ENCODE measurements at places on chromosomes 5 and 9.

DNA sequence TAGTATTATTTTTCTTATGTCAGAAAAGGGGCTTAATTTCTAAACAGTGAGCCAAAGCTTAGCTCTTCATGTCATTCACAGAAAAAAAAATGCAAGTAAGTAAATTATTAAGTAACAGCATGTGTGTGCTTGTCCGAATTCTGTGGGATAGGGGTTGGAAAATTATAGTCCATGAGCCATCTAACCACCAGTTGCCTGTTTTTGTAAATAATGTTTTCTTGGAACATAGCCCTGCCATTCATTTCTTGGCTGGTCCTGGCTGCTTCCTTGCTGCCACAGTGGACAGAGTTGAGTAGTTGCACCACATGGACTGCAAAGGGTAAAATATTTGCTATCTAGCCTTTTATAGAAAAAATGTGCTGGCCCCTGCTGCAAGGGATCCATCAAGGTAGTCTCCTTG is 513.7 kb upstream of the WWC1 start:
- DNase-seq, result no peak

DNA sequence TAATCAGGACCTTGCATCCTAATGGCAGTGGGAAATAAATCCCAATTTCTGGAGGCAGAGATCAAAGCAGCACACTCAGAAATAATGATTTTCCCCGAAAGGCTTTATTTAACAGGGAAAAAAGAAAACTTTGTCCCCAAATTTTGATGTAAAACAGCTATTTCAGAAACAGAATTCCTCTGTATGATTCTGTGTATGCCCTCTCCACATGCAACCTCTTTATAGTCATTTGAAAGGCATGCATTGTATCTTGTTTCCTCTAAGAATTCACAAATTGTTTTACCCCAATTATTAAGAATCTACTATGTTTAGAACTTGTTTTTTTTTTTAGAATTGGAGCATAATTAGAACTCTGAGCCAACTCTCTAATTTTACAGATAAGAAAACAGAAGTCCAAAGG is 2.7 kb upstream of the PTAR1 start:
- no peak for DNase-seq

GRCh38 chr9:68454579-68455334 is 85.9 kb downstream of the TMEM252 start:
- no peak for DNase-seq

GRCh38 chr5:61306531-61307131 is 25.4 kb upstream of the ZSWIM6 start:
- no peak for DNase-seq

GRCh38 chr9:38311382-38312270 is 80.9 kb upstream of the ALDH1B1 start:
- no peak for DNase-seq

GRCh38 chr5:61463596-61463995 is 131.5 kb downstream of the ZSWIM6 start:
- no peak for DNase-seq

GRCh38 chr5:84585218-84585617 is 200.5 kb upstream of the EDIL3 start:
- no peak for DNase-seq

DNA sequence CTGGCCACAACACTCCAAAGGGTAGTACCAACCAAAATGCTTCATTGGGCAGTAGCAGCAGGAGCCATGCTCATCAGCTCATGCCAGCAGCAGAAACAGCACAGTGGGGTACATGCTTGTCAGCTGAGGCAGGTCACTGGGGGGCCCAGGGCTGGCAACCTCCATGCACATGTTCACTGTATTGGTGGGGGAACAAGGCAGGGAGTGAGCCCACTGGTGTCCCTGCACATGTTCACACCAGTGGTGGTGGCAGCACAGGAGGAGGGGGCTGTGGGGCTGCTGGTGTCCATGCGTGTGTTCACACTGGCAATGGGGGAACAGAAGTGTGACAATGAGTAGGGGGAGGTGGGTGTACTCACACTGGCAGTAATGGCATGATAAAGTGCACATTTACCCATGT is 254.3 kb upstream of the KIF2A start:
- no peak for DNase-seq

DNA sequence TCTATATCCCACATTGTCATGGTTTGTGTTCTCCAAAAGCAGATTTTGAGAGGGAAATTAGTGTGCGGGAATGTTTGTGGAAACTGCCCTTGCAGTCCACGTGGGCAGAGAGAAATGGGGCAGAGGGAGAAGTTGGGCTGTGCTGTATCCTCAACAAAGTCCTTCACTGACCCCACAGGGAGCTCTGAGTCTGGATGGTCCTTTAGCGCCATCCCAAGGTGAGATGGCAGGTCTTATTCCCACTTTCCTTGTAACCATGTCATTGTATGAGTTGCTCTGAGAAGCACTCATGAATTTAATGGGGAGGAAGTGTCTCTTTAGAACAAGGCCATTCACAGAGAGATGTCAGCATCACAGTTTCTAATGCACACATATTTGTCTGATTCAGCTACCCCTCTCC is 127.1 kb downstream of the ANKRD18B start:
- no peak for DNase-seq

GRCh38 chr9:105887679-105888078 is 193.3 kb downstream of the TMEM38B start:
- no peak for DNase-seq

- DNase-seq, result no peak
Measured at GRCh38 chr5:18051953-18052352, 417.7 kb downstream of the TAF11L14 start.

DNA sequence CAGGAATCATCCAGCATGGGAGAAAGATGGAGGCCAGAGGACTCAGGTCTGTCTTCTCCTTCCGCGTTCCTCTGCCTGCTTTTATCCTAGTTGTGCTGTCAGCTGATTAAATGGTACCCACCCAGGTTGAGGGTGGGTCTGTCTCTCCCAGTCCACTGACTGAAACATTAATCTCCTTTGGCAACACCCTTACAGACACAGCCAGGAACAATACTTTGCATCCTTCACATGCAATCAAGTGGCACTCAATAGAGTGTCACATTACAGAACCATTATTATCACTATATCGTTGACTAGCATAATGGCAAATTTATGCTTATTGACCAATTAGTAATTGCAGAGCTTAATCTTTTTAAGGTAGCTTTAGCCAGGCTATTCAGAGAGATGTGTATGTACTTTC is 64.8 kb downstream of the UNC13B start:
- no peak for DNase-seq

DNA sequence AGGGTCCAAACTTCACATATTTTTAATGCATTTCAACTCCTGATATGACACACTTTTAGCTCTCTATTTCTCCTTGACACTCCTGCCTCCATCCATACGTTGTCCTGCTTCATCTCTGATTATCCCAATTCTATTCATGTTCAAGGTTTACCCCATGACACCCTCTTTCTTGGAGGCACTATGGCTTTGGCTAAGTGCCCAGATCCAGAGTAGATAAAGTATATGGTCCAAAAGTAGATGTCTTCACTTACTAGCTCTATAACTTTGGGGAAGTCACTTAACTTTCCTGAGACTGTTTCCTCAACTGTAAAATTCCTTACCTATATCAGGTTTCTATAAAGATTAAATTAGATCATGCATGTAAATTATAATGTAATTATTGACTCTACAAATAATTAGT is 36.1 kb downstream of the SLC22A5 start:
- DNase-seq, result no peak

DNA sequence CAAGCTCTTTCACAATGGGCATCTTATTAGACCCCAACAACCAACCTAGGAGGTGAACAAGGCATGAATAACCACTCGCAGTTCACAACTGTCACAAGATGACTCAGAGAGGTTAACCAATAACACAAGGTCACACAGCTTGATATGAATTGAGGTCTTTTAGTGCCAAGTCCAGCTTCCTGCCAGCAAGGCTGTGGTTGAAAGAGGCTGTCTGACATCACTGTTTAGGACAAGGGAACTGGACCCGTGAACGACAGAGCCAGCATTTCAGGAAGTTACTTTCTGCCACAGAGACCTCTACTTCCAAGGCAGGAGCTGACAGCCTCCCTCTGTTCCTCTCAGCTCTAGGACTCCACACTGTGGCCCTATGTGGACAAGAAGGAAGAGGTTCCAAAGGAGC is 53.4 kb upstream of the ALDH1B1 start:
- DNase-seq, result no peak

- no peak for DNase-seq
Measured at GRCh38 chr9:15867988-15868387, 315.1 kb downstream of the CCDC171 start.

DNA sequence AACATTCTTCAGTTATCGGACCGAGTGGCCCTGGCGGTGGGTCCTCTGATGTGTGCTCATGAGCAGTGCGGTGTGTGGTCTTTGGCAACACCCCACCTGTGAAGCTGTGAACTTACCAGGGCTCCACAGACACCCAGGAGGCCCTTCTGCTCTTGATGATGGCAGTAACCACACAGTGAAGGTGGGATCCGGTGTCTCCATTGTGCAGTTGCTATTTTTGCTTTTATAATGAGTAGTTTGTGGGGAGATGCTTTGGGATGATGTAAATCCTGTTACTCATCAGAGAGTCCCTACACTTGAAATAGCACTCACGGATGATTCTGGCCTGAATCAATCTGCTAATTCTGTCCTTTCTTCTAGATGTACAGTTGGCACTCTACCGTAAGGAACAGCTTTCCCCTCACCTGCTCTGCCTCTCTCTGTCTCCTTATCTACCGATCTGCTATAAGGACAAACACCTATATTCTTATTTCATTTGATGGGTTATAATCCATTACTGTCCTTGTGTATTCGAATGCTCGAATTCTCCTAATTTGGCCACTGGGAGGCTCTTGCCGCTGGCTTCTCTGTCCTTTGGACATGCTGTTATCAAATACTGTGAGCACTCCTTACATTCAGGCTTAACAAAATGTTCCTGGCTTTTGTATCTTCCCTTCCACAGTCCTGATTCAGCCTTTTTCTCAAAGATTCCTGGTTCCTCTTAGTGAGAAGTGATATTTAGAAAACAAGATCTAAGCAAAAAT is 20.2 kb downstream of the ATPSCKMT start:
- DNase-seq, result no peak

- no peak for DNase-seq
Measured at GRCh38 chr5:74257645-74258313, 382.7 kb downstream of the ENC1 start.

DNA sequence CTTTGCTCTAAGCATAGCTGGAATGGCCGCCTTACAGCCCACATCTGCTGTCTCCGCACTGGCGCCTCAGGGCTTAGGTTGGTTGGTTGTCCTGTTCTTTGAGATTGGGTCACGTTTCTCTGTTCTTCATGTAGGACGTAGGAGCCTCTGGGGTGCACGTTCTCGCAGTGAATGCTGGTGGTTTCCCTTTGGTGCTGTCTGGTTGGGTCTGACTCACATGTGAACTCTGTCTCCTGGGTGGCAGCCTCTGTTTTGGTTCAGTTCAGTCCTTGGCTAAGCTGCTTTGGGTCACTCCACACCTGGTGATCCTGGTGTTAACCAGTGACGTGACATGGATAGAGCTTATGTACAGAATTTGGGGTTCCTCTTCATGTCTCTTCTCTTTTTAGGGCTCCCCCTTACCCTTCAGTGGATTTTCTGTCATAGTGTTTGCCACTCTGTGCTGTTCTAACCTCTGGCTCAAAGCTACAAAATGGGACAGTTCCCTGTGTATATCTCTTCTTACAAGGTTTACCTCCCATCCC is 12.6 kb upstream of the LPCAT1 start:
- DNase-seq, result no peak

DNA sequence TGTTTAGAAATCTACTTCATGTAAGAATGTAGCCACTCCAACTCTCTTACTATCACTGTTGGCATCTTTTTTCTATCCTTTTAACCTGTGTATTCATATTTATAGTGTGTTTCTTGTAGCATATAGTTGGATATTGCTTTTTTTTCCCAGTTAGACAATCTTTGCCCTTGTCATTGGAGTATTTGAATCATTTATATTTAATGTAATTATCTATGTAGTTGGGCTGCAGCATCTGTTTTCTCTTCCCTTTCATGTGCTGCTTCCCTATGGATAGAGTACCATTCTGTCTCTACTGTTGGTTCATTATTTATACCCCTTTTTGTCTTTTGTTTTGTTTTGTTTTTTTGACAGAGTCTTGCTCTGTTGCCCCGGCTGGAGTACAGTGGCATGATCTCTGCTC is 45.2 kb upstream of the PPP2CA start:
- DNase-seq, result no peak

DNA sequence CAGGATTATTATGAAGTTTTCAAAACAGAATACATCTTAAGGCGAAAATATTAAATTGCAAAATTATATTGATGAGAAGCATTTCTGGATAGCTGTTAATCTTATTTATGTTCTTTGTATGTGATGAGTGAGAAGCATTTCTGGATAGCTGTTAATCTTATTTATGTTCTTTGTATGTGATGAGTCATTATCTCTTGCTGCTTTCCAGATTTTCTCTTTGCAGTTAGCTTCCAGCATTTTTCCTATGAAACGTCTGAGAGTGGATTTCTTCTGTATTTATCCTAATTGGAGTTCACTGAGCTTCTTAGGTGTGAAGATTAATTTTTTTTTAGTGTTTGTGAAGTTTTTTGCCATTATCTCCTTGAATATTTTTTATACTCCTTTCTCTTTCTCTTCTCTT is 8.2 kb downstream of the TMEM232 start:
- no peak for DNase-seq

GRCh38 chr5:68290260-68290674 is 74.7 kb downstream of the PIK3R1 start:
- peak; percentile 21 for DNase-seq

- no peak for DNase-seq
Measured at GRCh38 chr9:116674210-116674980, 12.7 kb upstream of the TRIM32 start.

DNA sequence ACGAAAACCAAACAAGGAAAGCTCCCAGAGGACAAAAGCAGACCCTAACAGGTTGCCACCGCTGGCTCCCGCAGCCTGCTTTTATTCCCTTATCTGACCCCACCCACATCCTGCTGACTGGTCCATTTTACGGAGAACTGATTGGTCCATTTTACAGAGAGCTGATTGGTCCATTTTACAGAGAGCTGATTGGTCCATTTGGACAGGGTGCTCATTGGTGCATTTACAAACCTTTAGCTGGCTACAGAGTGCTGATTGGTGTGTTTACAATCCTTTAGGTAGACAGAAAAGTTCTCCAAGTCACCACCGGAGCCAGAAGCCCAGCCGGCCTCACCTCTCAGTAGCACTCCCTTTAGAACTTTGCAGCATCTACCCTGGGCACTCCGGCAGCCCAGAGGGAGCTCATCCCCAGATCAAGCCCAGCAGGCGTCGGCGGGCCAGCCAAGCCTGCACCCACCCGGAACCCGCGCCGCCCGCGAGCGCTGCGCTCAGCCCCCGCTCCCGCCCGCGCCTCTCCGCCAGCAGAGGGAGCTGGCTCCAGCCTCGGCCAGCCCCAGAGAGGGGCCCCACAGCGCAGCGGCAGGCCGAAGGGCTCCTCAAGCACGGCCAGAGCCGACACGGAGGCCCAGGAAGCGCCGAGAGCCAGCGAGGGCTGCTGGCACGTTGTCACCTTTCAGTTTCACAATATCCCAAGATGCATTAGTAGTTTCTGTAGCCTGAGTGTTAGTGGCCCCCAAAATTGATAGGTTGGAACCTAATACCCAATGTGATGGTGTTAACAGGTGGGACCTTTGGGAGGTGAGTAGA is 35.3 kb upstream of the CLPTM1L start:
- DNase-seq, result no peak

- no peak for DNase-seq
Measured at GRCh38 chr5:95803271-95804148, 19.0 kb downstream of the GLRX start.

GRCh38 chr9:87878989-87879511 is 3.6 kb upstream of the SPATA31E1 start:
- DNase-seq, result peak; percentile 55

All from AG04450 (cell line).